ENCODE measurements at places on chromosomes 1 and 21. TPM values are rescaled to one million over a fixed set of nuclear protein-coding genes. Genes with fewer than 3 reads are reported as not detected.
A peak's percentile ranks its signal among the peaks of the same experiment; 100 is the strongest.

The MYBPH gene
- total RNA-seq: not detected

DNA sequence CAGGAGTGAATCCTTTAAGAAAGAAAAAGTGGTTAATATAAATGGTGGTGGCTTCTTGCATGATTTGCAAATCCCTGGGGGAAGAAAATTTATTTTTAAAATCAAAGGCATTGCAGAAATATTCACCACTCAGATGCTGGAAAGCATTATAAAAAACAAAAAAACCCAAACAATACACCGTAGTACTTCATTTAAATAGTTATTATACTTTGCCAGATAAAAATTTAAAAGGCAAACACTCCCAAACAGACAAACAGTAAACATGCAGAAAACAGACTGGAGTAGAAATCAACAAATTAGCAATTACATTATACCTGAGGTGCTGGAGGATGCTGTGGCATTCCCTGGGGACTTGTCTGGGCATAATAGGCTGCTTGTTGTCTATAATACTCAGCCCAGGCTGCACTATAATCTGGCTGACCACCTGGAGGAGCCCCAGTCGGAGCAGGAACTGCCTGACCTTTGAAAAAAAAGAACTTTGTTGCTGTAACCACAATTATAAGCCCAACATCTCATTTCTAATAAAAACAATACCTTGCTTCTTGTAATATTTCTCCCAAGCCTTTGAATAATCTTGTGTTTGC lies 29.9 kb downstream of the FUBP1 start:
- peak; percentile 32 for DNase-seq

The VHLL gene
- not detected for total RNA-seq

The CNTN2 gene
- total RNA-seq: under 0.01 TPM

DNA sequence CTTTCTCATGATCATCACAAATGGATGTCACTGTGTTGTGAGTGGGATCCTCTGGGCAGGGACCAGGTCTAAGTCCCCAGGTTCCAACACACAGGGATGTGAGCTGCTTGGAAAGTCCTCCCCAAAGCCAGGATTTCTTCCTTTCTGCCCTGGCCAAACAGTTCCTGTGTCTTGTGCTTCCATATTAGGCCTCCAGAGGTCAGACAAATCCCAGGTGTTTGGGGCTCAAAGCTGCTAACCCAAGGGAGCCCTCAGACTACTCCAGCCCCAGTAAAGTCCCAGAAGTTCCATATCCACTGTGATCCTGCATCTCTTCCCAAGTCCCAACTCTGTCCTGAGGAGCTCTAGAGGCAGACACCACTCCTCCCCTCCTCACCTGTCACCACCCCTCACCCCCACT lies 27.7 kb upstream of the MAGOH start:
- DNase-seq: peak; percentile 22

GRCh38 chr1:212731630-212732029 lies 32.0 kb upstream of the BATF3 start:
- no peak for DNase-seq

The CYP4A11 gene
- not detected for total RNA-seq

GRCh38 chr1:157114183-157115121 lies 14.8 kb upstream of the ETV3L start:
- DNase-seq: no peak

DNA sequence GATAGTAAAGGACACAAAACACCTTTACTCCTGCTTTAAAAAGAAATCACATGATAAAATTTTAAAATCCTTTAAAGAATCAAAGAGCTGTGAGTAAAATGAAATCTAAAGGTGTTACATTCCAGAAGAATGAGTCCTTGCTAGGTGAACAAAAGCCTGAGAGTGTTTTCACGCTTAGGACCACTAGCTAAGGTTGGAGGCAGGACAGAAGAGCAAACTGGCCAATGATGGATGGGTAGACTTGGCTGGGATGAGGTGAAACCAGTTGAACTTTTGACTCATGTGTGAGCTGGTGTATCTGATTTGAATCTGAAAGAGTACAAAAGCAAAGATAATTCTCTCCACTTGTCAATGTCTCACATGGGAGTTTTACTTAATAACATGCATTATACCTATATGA lies 35.1 kb downstream of the CATSPERE start:
- no peak for DNase-seq

- DNase-seq: no peak
Measured at GRCh38 chr1:93713341-93713740, 31.7 kb upstream of the BCAR3 start.

Measured in hematopoietic multipotent progenitor cell (in vitro differentiated cells).